ENCODE measurements at places on chromosomes 16 and 17.
A peak's percentile ranks its signal among the peaks of the same experiment; 100 is the strongest.

DNA sequence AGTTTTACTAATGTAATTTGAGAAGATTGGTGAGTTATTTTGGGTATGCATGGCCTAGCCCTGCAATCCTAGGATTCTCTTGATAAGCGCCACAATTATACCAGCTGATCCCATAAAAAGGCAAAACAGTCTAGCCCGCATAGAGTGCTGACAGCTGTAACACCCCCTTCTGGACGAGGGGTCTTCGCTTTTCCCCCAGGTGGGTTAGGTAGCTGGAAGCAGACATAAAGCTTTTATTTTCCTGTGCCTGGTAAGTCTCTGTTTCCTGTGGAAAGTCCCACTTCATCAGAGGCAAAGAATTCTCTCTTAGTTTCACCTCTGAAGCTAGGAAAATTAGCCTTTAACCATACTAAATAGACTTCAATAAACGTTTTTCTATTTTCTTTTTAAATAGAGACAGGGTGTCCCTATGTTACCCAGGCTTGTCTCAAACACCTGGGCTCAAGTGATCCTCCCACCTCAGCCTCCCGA lies 108.3 kb downstream of the YPEL2 start:
- DNase-seq = no peak

DNA sequence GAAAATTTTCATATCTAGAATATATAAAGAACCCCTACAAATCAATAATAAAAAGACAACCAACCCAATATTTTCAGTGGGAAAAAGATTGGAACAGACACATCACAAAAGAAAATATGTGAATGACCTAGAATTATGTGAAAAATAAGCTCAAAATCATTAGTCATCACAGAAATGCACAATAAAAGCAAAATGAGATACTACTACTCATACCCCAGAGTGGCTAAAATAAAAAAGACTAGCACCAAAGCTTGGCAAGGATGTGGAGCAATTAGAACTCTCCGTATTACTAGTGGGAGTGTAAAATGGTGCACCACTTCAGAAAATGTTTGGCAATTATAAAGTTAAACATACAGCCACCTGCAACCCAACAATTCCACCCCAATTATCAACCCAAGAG lies 48.0 kb upstream of the CDH5 start:
- no peak for DNase-seq

DNA sequence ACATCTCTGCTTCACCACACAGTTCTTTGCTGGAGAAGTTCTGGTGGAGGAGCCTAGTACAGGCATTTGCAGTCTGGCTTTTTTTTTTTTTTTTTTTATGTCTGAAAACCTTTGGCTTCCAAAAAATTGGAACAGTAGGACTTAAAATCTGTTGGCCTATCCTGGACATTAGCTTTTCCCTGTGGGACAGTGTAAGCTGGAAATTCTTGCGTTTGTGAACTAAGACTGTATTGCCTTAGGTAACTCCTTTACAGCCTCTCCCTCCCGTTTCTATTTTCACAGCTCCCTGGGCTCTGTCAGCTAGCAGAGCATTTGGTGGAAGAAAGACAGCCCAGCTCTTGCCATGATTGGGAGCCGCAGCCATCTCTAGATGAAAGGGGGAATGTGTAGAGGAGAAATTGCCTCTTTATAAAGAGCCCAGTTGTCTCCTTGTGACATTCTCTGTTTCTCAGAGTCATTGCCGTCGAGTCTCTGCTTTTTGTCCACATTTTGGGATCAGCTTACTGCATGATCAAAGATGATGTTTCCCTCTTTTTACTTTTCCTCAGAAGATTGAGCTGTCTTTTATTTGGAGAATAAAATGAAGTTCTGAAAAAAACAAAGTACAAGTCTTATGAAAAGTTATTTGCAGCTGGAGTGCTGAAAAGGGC lies 227.5 kb downstream of the SPECC1 start:
- no peak for DNase-seq

DNA sequence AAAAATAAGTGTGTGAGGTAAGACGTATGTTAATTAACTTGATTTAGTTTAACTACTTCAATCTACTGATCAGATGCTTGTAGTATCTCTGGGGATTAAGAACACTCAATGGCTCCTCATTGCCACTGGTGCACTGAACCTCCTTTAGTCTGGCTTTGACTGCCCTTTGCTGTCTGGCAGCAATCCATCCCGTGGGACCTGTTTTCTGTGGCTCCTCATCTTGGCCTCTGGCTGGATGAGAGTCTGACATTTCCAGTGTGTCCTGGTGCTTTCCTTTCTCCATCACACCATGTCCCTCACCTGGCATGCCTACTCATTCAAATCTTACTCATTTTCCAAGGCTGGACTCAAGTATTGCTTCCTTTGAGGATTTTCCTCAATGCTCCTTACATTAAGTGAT lies 212.2 kb downstream of the CA10 start:
- DNase-seq = no peak

DNA sequence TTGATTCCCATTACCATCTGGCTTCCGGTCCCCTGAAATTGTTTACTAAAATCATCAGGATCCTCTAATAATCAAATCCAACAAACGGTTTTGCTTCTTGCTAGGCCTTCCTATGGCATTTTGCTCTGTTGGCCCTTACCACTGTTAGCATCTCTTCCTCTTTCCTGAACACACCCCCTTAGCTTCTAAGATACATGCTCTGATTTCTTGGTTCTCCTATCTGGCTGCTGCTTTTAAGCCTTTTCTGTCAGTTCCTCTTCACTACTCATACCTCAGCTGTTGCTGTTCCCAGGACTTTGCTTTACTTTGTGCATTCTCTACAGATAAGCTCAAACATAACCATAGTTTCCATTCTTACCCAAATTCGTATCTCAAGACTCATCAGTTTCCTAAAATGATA lies 11.4 kb downstream of the CAPNS2 start:
- DNase-seq = no peak

GRCh38 chr17:34909040-34909439 lies 52.2 kb downstream of the CCT6B start:
- DNase-seq = no peak

- no peak for DNase-seq
Observed at GRCh38 chr17:6753006-6753445, 2.8 kb upstream of the XAF1 start.

DNA sequence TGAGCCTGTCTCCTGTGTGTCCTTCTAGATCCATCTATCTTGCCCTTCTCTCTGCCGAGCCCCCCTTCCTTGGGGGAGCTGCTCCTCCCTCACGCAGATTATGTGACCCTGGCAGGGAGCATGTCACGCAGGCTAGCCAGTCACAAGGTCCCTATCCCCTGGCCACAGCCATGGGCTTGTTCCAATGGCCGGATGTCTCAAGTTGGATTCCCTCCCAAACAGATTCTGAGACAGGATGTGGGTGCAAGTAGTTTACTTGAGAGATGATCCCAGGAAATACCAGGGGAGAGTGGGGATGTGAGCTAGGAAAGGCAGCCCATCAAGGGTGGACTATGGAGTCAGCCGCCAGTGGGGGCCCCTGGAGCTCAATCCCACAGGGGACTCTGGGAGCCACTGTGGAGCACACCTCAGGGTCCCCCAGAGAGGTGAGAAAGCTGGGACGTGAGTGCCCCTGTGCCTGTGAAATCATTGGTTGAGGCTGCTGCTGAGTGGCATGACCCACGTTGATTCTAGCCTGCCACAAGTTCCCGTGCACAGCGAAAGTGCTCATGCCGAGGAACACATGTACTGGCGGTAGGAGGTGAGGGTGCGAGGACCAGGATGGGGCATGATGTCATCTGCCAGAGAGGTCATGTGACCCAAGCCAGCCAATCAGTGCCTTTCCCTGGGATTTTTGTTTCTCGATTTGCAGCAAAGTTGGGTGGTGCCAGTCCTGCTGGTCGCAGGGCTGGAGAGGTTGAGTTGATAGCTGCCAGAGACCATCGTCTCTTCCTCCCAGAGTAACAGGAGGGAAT lies 6.4 kb upstream of the CRISPLD2 start:
- no peak for DNase-seq

- no peak for DNase-seq
Observed at GRCh38 chr16:55272744-55273143, 51.3 kb upstream of the IRX6 start.

DNA sequence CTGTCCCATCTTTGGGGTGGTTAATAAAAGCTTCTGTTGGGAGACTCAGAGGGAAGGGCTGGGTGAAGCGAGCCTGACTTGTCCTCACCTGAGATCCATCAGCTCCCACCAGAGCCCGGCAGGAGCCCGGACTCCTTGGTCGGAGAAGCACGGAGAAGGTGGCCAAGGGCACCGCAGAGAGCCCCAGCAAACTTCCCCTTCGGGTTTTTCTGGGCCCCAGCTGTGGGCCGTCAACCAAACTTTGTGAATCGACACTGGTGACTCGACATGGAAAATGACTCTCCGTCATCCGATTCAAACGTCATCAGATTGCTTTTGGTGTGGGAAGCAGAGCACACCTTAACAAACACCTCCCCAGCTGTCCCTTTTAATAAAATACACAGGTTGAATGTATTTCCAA lies 21.4 kb downstream of the ENPP7 start:
- DNase-seq = no peak

GRCh38 chr16:58329135-58329534 lies 34.3 kb upstream of the PRSS54 start:
- DNase-seq = no peak

GRCh38 chr16:81242977-81243618 lies 4.6 kb downstream of the BCO1 start:
- no peak for DNase-seq

DNA sequence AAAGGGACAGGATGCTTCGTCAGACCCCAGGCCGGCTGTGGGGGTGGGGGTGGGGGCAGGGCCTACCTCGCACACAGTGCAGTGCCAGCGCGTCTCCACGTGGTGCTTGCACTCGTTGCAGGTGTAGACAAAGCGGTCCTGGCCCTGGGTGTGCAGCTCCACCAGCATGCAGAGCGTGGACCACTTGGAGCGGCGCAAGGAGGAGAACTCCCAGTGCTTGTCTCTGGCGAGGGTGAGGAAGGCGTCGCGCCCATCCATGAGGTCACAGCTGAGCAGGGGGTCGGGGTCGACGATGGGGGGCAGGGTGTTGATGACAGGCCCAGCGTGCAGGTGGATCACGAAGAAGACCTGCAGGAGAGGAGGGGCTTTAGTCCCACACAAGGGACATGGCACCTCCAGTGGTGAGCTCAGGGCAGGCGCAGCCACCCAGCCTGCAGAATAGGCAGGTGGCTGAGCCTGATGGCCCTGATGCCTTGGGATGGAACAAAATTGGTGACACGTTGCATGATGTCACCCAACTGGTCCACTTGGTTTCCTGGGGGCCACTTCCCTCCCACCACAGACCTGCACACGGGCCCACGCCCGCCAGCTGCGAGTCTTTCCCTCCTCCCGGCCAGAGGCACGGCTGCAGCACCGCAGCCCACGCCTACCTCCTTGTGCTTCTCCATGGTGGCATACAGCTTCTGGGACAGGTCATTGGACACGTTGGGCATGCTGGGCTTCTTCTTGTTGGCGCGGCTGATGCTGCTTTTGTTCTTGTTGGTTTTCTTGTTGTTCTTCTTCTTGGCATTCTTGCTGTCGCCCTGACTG lies 14.0 kb upstream of the TRAP1 start:
- DNase-seq = no peak

DNA sequence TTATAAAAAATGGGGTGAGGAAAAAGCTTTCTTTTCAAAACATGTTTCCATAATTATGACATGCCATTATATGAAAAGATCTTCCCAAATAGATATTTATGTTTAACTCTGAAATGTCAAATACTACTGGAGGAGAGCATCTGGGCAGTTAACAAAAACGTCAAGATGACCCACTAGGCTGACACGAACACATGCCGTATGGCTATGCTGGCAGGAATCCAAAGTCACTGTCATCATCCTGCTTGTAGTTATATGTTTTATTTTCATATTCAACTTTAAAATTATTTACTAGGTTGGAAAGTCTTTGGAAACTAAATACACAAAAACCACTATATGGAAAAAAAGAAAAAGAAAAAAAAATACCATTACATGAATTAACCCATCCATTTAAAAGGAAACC lies 27.3 kb downstream of the ANKFY1 start:
- no peak for DNase-seq

DNA sequence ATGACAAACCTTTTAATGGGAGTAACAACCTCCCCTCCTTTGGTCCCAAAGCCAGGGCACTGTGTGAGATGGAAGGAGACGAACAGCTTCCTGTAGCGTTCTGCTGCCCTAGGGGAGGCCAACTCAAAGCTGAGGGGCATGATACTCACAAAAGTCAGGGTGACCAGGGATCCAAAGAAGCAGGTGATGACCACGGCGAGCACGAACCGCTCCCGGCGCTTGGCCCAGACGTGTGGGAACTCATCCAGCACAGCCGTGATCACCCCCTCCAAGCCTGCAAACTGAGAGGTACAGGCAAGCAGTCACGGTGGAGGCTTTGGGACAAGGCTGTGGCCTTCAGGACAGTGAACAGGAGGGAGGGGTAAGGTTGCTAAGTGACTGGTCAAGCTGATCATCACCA lies 25.1 kb downstream of the SLC6A4 start:
- DNase-seq = no peak

GRCh38 chr17:7834542-7834956 lies 532 bp downstream of the KDM6B start:
- peak; percentile 43 for DNase-seq

GRCh38 chr17:5131146-5131715 lies 15.4 kb downstream of the USP6 start:
- no peak for DNase-seq

DNA sequence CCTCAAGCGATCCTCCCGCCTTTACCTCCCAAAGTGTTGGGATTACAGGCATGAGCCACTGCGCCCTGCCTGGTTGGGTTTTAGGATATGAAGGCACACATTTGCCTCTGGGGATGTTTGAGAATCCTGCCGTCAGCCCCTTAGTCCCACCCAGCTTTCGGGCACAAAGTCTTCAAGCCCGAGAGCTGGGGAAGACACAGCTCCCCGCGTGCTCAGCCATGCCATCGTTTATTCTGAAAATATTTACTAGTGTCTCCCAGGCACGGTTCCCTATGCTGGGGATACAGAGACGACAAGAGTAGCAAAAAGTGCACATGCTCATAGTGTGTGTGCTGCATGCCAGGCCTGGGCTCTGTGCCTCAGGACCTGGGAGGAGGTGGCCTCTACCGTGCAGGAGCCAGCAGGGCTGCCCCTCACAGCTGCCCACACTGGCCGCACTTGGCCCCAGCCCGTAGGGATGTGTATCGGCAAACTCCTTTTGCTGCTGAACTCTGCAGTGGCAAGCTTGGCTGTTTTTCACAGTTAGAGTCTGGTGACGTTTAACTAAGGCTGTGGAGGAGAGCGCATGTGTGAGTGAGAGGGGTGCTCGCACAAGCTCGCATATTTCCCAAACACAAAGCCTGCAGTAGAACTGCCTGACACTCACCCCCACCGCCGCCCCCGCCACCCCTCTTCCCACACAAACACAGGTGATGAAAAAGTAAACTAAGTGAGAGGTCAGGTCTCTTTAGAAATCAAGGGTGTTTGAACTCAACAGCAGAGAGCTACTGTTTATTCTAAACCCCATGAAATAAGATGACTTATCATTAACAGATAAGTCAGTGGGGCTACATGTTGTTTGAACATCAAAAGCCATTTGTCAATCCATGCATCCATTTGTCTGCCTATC lies 266.4 kb downstream of the MRTFB start:
- DNase-seq = no peak

Data from RPMI8226 (cell line).